NCI-H524 treated with DMSO at 0.1 percent for 48 hours (cell line): ENCODE measurements at places on chromosomes 7 and 10.

DNA sequence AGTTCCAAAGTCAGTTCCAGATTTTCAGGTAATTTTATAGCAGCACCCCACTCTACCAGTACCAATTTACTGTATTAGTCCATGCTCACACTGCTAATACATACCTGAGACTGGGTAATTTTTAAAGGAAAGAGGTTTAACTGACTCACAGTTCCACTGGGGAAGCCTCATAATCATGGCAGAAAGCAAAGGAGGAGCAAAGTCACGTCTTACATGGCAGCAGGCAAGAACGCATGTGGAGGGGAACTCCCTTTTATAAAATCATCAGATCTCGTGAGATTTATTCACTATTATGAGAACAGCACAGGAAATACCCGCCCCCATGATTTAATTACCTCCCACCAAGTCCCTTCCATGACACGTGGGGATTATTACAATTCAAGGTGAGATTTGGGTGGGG lies 142.4 kb downstream of the AHR start:
- DNase-seq: no peak

DNA sequence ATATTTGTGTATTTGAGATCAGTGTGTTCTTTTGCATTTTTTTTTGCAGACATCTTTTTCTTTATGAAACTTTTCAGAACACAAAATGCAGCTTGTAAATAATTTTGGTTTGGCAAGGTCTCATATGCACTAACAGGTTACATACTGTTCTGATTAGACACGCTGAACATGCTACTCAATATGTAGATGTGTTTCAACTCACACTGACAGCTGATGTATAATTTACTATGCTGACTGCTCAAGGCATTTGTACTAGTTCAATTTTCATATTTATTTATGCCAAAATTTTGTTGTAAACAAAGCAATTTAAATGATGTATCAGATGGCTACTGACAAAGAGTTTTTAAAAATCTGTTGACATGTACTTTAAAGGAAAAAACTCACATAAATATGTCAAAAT lies 123.8 kb downstream of the TFEC start:
- no peak for DNase-seq

GRCh38 chr10:70267161-70267933 lies 16.5 kb downstream of the NPFFR1 start:
- no peak for DNase-seq

DNA sequence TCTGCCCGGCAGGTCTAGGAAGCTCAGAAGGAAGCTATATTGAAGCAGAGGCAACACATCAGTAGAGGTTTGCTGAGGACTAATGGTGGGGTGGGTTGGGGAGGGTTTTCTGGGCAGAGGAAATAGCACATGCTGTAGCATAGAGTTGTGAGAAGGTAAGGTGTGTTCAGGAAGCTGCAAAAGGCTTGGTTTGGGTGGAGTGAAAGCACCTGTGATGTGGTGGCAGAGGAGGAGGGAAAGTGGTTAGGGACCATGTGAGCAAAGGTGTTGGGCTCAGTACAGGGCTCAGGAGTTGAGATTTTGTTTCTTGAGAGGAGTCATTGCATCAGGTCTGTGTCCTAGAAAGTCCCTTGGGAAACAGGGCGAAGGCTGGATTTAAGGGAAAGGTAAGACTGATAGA lies 294.6 kb downstream of the SORCS3 start:
- no peak for DNase-seq

- no peak for DNase-seq
These were observed 108.6 kb upstream of the GPR26 start for GRCh38 chr10:123557366-123558108.
